ENCODE measurements at places on chromosomes 13 and 19.

GRCh38 chr19:48705431-48705830 lies 9.7 kb downstream of the FUT2 start:
- DNase-seq = no peak

DNA sequence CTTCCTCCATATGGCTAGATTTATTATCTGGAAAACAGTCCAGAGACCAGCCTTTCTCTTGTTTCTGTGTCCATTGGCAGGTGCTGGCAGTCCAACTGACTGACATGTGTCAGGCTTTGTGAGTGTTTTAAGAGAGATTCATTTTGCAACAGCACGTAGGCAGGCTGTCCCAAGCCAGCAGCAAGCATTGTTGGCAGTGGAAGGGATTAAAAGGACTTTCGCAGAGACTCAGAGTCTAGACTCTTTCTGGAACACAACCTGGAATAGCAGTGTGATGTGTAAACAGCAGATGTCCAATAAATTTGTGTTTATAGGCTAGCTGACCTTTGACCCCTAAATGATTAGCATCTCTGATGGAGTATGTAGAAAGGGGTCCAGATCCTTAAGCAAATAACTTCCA lies 222.2 kb upstream of the SERP2 start:
- no peak for DNase-seq

DNA sequence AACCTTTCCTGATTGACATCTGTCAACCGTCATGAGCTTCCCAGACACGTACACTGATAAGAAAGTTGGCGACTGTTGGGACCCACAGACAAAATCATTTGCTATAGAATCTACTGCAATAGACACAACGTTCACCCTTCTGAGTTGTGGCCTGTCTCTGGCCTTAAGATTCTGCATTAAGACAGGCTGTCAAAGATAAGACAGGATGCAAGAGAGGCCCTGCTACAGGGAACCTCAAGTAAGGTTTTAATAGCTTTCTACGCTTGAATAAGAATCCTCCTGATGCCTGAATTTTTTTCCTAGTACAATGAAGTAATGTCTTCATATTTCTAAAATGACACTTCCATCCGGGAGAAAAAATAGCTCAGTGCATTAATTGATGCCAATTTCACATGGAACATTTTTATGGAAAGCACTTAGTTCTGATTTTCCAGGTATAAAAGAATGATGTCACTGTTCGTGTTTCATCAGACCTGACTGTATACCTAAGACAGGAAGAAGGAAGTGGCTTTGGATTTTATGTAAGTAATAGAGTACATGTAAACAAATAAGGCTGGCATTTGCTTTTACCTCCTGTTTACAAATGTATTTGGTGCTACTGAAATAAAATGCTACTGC lies 275.2 kb upstream of the GPC6 start:
- DNase-seq = no peak

DNA sequence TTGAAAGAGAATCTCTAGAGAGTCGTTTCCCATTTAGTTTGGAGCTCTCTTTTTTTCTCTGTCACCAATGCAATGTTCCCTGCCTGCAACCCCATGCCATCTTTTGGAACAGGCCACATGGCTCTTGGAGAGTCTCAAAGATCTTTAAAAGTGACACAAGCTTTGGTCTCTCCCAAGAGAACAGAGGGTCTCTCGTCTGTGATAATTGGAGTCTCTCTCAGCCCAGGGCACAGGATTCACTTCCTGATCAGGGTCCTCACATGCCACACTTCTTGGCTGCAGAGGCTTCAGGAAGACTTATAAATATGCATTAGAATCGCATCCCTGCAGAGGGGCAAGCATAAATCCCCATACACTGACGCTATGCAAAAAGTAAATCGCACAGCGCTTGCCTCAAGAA lies 240.5 kb downstream of the IRS2 start:
- DNase-seq = no peak

- DNase-seq = no peak
Observed at GRCh38 chr13:114088234-114088633, 44.2 kb downstream of the RASA3 start.

DNA sequence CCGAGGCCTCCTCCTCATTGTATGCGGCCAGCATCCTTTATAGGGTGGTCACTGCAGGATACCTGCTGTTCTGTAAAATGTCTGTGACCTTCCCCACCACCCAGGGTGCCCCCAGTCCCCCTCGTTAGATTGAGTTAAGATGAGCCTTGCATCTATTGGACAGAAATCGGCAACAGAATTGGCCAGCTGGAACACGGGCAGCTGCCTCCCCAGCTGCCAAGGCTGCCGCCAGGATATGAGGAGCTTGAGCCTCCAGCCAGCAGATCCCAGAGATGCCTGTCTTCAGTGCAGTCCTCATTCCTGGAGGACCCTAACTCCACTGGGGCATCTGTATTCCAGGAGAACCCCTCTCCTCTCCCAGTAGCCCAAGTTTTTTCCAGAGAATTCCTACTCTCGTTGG lies 463.0 kb downstream of the TSHZ3 start:
- no peak for DNase-seq

DNA sequence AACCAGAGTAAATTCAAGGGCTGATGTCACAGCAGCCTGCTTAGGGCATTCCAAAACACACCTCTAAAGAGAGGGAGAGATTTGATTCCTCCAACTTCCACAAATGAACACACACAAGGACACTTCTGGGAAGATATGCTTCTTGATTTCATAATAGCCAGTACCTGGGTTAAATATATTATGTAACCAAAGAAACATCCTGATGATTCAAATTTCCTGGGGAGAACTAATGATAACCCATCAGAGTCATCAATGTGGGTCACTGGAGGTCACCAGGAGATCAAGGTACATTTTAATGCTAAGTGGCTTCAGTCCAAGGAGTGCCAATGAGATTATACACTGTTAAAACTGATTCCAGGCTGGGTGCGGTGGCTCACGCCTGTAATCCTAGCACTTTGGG lies 54.0 kb upstream of the DOCK9 start:
- no peak for DNase-seq

GRCh38 chr13:69458013-69458412 lies 649.6 kb upstream of the ATXN8OS start:
- no peak for DNase-seq

- no peak for DNase-seq
Observed at GRCh38 chr13:33272531-33273124, 12.9 kb downstream of the STARD13 start.

GRCh38 chr19:15297416-15298224 lies 34.7 kb downstream of the BRD4 start:
- no peak for DNase-seq

- DNase-seq = peak; percentile 38
Observed at GRCh38 chr13:90867336-90867683, 480.2 kb upstream of the MIR17HG start.

DNA sequence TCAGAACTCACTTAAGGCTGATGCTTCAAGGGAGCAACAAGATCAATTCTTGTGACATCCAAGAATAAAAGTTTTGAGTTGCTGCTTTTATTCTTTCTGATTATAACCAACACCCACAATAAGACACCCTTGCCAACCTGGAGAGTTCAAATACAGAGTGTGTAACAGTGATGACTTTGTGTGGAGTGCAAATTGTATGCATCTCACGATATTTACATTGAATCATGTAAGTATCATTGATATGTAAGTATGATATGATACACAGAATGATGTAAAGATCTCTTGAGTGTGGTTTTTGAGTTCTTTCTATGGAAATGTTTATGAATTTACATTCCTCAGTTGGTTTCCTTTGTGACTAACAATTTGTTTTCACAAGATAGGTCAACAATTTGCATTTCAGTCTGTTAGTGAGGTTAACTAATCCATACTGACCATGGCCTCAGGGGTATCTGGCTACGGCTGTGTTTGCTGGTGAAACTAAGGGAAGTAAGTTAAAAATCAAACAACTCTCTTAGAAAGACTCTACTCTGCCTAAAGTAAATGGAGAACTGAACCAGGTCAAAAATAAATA lies 12.4 kb downstream of the LHFPL6 start:
- DNase-seq = no peak

GRCh38 chr19:30227012-30227621 lies 145.1 kb upstream of the ZNF536 start:
- DNase-seq = peak; percentile 55

DNA sequence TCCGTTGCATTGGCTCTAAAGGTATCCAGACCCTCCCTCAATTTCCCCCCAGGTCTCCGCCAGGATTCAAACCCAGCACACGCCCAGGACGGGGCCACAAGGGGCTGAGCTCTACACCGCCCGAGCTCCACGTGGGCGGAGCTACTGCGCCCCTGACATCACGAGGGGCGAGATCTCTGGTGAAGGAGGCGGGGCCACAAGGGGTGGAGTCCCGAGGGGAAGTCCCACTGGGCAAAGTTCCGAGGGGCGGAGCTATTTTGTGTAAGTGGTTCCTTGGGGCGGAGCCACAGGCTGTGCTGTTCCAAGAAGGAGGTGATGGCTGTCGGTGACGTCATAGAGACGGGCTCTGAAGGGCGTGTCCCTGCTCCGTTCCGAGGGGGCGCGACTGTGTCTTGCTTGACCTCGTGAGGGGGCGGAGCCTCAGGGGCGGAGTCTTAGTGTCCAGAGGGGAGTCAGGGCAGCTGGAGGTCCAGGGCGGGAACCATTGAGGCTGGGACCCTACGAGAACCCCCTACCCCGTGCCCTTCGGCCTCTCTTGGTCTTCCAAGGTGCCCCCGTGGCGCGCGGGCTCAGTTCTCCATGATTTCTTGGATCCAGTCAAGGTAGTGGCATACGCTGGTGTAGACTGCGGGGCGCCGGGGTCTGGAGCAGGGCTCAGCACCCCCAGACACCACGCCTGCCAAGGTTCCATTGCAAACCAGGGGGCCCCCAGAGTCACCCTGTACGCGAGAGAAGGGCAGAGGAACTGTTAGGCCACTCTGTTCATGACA lies 1.3 kb upstream of the KLK8 start:
- no peak for DNase-seq

GRCh38 chr13:99431927-99432608 lies 69.2 kb upstream of the TM9SF2 start:
- DNase-seq = no peak

- no peak for DNase-seq
Observed at GRCh38 chr19:50406156-50406820, 12.4 kb upstream of the SPIB start.

GRCh38 chr13:21115231-21115630 lies 53.8 kb upstream of the LATS2 start:
- no peak for DNase-seq
